Hepatocyte (in vitro differentiated cells): ENCODE measurements at places on chromosomes 1 and 21.

DNA sequence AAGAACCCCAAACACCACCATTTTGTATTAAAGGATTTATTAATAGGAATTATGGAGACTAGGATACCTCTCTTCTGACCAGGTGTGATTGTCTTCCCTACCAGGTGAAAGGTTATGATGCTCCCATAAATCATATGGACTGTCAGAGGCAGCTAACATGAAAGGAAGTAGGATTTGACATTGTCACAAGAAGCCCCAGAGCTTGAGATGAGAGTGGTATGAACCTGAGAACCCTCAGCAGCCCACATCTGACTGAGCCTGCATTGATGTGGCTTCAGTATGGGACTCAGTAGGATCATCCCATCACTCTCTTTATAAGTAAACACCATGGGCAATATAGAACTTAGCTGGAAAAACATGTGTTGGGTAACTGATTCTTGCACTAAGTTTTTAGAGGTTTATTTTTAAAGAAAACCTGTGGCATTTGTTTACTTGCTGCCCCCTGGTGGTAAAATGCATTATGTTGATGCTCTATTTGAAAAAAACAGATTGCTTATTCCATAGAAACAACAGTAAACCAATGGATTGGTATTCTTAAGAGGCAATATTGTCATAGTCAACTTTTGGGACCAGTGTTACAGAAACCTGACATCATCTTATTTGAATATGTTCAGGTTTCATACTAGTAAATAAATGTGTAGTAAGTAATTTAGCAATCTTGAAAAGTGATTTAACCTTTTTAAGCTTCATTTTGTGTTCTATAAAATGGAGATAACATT is 16.6 kb upstream of the CACYBP start:
- peak; percentile 69 for DNase-seq

- no peak for DNase-seq
Observed at GRCh38 chr1:42181687-42182086, 17.1 kb upstream of the GUCA2A start.

DNA sequence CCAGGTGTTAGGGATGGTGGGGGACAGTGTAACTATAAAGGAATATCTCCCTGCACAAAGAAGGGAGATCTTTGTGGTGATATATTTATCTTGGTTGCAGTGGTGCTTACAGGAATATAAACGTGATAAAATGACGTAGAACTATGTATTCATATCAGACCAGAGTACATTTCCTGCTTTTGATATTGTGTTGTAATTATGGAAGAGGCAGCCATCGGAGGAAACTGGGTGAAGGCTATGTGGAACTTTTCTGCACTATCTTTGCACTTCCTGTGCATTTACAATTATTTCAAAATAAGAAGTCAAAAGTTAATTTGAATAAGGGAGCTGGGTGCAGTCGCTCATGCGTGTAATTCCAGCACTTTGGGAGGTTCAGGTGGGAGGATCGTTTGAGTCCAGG is 37.6 kb downstream of the NDUFS5 start:
- DNase-seq = no peak

- no peak for DNase-seq
Observed at GRCh38 chr1:232788235-232788872, 16.9 kb upstream of the MAP10 start.

DNA sequence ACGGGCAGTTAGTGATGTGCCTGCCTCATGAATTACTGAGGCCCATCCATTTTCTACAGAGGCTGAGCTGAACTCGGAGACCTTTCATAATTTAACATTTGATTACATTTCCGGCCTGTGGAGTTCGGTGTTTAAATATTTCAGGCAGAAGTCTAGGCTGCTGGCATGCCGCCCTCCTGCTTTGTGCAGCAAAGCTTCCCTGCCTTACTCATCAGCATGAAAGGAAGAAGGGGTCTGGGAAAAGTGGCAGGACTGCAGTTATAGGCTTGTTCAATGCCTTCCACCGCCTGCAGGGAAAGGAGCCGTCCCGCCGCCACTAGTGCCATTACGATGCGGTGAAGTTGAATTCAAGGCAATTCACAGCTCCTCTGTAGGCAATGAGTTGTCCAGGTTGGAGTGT is 527.9 kb downstream of the NPHP4 start:
- no peak for DNase-seq

DNA sequence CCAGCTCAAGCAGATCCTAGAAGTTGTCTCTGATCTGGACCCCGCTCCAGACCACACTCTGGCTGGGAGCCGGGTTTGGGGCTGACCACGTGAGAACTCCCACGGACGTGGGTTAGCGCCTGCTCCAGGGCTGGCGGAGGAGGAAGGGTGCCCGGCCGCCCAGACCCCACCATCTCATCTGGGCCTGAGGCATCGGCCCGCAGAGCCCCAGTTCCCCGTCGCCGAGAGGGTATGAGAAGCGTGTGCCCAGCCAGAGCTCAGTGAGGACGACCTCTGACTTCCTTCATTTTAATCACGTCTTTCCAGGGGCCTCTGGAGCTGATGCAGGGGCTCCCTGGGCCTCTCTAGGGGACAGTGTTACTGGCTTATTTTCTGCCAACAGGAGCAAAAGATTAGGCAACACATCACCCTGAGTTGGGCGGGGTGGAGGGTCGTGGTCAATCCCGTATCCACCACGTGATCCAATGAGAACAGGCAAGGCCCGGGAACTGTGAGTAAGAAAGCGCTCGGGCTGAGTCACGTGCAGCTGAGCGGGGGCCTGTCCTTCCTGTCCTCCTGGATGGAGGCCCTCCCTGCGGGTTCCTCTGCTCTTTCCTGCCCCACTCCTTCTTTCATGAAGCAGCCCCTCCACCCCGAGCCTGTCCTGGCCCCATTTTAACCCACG is 81.1 kb downstream of the SIK1 start:
- DNase-seq = peak; percentile 80

DNA sequence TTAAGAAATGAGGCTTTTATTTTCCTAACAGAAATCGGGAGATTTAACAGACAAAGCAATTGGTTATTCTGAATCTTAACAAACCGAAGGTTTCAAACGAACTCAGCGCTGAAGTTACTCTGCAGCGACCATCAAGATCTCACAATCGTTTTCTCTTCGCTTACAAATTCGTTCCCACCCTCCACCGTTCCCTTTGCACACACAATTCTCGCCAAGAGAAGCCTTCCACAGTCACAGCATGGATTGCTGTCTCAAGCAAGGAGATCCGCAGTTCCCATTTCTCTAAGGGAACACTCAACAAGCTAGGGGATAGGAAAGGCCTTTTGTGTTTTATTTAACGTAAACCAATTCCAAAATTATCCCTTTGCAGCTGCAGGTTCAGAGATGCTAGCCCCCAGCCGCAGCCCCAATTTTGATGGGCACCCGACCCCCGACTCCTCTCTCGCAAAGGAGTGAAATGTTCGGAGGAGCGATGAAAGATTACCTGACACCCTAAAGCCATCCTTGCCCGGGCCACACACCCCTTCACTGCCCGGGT is 755 bp downstream of the FBXO42 start:
- DNase-seq = peak; percentile 31

- DNase-seq = no peak
Observed at GRCh38 chr1:199081739-199082138, 442.9 kb downstream of the PTPRC start.

GRCh38 chr1:36323636-36324352 is at the start of gene EVA1B:
EVA1B (minus strand) TSS chr1:36323645; CDS start chr1:36323037, 608 bp downstream.
- DNase-seq = peak; percentile 90

GRCh38 chr1:53987880-53988279 is 30.1 kb downstream of the LDLRAD1 start:
- DNase-seq = no peak

GRCh38 chr1:16717336-16718098 is 22.8 kb upstream of the RNU1-4 start:
- DNase-seq = peak; percentile 27

DNA sequence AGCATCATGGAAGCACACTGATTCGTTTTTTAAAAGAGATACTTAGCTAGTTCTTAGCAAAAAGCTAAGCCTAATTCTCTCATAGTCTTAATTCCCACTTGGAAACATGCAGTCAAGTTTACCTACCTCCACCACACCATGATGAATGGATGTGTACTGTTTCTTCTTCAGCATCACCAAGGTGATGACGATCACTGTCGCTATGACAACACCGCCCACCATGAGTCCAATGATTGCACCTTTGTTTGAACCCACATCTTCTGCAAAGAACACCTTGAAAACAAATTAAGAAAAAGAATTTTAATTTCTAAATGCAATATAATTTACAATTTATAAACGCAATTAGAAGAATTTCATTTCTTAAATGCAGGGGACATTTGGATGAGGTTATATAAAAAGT is 156.8 kb downstream of the GABPA start:
- no peak for DNase-seq

- DNase-seq = peak; percentile 51
Observed at GRCh38 chr1:13605159-13605558, 21.5 kb downstream of the PDPN start.

- DNase-seq = no peak
Observed at GRCh38 chr1:62361431-62361830, 42.2 kb upstream of the KANK4 start.

DNA sequence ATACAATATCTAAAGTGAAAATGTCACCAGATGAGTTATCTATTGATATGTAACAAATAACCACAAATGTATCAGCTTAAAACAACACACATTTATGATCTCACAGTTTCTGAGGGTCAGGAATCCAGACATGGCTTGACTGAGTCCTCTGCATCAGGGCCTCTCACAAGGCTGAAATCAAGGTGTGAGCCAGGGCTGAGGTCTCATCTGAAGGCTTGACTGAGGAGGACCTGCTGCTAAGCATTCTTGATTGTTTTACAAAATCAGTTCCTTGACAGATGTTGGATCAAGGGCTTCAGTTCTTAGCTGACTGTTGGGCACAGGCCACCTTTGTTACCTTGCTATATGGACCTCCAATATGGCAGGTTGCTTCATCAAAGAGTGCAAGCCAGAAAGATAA is 483.7 kb downstream of the CAMTA1 start:
- DNase-seq = no peak

DNA sequence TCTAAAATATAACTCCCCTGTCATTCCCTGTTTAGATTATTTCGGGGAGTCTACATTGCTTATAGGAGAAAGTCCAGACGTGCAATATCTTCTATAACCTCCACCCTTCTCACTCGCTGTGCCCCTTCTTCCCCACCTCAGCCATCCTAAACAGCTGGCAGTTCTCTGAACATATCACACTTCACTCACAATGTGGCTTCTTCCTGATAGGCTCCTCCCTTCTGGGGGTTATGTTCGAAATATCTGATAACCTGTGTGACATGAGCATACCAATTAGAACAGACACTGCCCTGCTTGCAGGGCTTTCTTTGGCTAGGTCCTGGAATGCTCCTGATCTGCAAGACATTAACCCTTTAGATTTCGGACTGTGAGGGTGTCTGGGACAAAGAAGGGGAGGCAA is 274.6 kb downstream of the NFIA start:
- DNase-seq = no peak

DNA sequence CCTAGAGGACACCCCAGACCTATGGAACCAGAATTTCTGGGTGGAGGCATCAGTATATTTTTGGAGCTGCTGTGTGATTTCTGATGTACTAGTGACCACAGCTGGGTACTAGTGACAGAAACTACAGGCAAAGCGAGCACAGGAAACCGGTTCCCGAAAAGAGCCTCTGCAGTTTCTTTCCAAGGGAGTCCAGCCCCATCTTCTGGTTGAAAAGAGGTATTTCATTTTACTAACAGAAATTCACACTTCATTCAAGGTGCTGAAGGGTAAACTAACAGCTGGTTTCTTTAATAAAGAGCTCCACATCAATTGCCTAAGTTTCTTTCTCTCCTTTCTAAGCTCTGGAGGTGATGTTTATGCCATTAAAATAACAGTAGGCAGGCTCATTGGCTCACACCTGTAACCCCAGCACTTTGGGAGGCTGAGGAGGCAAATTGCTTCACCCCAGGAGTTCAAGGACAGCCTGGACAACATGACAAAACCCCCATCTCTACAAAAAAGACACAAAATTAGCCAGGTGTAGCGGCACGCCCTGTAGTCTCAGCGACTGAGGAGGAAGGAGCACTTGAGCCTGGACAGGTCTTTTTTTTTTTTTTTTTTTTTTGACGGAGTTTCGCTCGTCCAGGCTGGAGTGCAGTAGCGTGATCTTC is 22.0 kb downstream of the THAP3 start:
- DNase-seq = peak; percentile 68

GRCh38 chr1:160628799-160629263 is 18.0 kb downstream of the SLAMF1 start:
- DNase-seq = no peak

DNA sequence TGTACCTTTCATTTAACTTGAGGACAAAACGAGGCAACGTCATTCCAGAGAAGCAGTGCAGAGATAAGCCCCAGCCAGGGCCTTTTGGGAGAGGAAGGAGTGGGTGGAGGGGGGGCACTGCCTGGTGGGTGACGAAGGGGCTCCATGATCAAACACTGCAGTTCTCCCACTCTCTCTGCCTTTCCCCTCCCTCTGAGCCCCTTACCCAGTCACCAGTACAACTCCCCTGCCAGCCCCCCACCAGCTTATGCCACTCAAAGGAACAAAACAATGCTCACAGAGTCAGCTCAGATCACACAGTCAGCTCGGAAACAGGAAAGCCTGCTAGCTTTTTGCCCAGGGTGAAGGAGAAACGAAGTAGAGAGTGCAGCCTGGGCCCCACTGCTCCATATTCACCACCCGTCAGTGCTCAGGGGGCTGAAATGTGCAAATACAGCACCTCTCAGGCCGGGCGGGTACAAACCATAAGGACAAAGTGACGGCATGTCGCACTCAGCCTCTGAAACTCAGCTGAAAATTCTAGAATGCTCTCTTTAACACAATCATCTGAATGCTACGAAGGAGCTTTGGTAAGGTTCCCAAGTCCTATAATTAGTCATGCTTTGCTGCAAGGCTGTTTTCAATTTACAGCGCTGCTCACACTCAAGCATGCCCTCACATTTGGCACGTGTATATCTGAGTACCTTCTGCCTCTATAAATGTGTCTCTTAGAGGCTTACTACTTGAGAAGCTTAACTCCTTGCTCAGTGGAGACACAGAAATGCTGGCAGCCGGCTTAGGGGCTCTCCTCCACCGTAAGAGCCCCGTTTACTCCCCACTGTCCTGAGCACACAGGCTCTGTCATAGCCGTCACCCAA is 65.8 kb upstream of the RAB4A start:
- peak; percentile 60 for DNase-seq

- no peak for DNase-seq
Observed at GRCh38 chr1:160565564-160565963, 13.7 kb downstream of the CD84 start.

GRCh38 chr1:28439320-28439719 is 66.5 kb upstream of the RCC1 start:
- no peak for DNase-seq

- no peak for DNase-seq
Observed at GRCh38 chr1:92425617-92426016, 61.1 kb downstream of the GFI1 start.

GRCh38 chr1:48469616-48470480 is 2.2 kb downstream of the SPATA6 start:
- DNase-seq = peak; percentile 20

DNA sequence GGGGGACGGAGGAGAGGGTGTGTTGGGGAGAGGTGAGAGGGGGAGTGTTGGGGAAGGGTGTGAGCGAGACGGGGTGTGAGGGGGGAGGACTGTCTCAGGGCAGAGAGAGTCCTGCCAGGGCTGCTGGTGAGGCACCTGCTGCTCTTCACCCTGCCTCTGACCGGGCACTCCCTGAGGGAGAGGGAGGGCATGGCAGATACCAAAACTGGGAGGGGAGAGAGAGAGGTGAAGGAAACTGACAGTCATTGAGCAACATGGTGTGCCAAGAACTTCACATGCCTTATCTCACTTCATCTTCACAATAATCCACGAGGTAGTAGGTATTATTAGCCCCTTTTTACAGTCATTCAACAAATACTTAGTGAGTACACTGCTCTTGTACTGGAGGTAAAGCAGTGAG is 61.3 kb upstream of the ARTN start:
- no peak for DNase-seq
